ENCODE measurements at places on chromosomes 13 and 19. TPM values are rescaled to one million over a fixed set of nuclear protein-coding genes. Genes with fewer than 3 reads are reported as not detected.

- no peak for DNase-seq
Measured at GRCh38 chr13:33815011-33815550, 2.9 kb upstream of the RFC3 start.

GRCh38 chr13:80400164-80400864, 59.4 kb upstream of the SPRY2 start:
- DNase-seq: no peak

- DNase-seq: peak; percentile 56
Measured at GRCh38 chr13:113997845-113998751, 24.2 kb upstream of the C13orf46 start.

The NOP53 gene
- 497 TPM for polyA plus RNA-seq

The NOTCH3 gene
- 70.8 TPM for polyA plus RNA-seq

- DNase-seq: peak; percentile 36
Measured at GRCh38 chr13:72565893-72566292, 161.5 kb downstream of the MZT1 start.

DNA sequence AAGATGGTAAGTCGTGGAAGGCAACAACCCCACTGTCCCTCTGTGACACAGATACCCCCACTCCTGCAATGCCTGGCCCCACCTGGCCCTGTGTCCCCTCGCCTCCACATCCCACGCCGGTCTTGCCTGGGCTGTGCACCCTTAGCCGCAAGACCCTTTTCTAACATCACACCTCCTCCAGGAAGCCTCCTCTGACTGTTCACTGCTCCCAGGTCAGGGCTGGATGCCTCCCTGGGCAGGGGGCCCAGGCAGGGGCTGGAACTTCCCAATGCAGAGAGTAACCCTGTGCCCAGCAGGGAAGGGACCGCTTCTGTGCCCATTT, 1.3 kb downstream of the FBN3 start:
- no peak for DNase-seq

DNA sequence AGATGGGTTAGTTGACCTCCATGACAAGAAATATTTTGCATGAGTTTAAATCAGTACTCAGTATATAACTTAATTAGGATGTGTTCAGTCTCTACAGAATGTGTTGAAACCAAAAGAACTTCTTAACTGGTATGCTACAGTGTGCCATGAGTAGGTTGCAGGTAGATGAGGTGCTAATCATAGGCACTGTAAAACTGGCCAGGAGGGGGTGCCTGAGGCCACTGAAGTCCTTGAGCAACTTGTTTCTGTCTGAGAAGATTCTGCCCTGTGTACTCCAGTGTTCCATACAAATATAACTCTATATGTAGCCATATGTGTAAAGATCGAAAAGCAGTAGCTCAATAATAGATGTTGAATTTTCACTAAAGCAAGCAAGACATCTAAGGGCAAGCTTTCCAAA, 549.2 kb upstream of the KLF12 start:
- no peak for DNase-seq

GRCh38 chr13:67437244-67437643, 207.1 kb upstream of the PCDH9 start:
- no peak for DNase-seq

DNA sequence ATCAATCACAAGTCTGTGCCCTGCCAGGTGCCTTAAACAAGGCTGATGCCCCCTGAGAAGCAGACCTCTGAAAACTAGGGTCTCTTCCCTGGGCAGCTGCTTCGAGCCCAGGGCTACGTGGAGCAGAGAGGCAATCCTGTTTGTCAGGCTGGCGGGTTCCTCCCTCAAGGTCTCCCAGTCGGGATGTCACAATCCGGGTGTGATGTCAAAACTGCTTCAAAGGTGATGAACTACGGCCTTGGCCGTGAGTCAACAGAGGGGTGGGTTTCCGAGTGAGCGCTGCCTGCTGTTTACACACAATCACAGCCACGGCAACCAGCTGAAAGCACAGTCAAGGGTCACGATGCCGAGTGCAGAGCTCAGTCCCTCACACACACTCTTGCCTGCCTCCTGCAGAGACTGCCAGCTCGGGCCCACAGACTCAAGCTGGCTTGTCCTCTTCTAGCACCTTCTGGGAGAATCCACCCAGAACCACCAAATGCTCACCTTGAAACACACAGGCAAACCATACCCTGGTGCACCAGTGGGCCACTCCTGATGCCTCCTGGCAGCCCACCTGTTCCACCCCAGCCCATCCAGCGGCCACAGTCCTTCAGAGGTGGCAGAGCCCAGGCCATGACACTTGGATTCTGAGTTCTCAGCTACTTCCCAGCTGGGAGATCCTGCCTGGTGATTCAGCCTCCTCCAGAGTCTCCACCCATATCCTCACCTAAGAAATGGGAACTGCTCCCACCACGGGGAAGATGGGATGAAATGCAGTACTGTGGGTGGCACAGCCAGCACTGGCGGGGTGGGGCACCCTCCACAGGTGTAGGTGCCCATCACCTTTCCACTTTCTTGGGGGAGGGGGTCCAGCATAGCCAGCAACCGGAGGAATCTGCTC, 6.8 kb downstream of the ELL start:
- DNase-seq: peak; percentile 71

The SERPINE3 gene
- 0.86 TPM for polyA plus RNA-seq

DNA sequence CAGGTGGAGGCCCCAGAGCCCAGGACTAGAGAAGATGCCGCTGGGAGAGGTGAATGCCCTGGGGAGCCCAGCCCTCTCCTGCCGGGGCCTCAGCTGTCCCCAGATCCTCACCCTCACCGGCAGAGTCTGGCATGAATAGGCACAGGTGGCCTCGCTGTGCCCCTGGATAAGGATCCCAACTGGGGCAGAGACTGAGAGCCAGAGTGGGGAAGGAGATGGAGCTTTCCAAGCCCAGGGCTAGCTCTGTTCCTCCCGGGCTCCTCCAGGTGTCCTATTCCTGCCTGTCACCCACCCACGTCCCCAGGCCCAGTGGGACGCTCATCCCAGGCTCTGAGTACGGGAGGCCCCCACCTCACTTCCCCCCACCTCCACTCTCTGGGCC, 16.5 kb downstream of the PRR36 start:
- DNase-seq: no peak

The TSHZ3 gene
- 31.2 TPM for polyA plus RNA-seq

The TIMM13 gene
- polyA plus RNA-seq: 65.5 TPM

The KLK15 gene
- polyA plus RNA-seq: not detected

- DNase-seq: no peak
Measured at GRCh38 chr19:39590265-39590664, 12.1 kb upstream of the LGALS13 start.

DNA sequence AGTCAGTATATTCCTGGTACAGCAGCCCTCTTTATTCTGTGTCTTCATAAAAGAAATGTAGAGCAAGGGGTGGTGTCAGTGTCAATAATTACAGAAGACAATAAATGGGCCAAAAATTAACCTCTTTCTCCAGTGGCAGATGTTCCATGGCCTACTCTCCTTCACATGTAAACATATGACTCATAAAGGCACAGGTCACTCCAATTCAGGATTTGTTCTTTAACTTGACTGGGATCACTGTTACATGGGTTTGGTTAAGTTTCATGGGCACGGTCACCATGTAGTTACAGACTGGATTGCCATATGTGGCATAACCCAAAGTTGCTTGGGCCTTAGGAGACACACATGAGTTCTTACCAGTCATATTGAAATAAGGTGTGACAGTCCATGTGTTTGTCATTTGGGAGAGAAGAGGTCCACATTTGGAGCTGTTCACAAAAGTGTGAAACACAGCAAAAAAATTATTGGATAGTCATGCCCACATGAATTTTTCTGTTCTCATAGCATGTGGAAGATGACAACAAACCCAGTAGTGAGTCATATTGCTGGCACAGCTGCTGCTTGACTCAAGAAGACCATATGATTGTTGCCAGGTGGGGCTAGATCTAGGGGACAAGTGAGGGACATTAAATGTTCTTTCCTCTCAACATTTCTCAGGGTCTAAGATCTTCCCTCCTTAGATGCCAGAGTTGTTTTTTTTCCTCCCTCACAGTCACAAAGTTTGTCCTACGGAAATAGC, 68.1 kb upstream of the HTR2A start:
- DNase-seq: no peak

DNA sequence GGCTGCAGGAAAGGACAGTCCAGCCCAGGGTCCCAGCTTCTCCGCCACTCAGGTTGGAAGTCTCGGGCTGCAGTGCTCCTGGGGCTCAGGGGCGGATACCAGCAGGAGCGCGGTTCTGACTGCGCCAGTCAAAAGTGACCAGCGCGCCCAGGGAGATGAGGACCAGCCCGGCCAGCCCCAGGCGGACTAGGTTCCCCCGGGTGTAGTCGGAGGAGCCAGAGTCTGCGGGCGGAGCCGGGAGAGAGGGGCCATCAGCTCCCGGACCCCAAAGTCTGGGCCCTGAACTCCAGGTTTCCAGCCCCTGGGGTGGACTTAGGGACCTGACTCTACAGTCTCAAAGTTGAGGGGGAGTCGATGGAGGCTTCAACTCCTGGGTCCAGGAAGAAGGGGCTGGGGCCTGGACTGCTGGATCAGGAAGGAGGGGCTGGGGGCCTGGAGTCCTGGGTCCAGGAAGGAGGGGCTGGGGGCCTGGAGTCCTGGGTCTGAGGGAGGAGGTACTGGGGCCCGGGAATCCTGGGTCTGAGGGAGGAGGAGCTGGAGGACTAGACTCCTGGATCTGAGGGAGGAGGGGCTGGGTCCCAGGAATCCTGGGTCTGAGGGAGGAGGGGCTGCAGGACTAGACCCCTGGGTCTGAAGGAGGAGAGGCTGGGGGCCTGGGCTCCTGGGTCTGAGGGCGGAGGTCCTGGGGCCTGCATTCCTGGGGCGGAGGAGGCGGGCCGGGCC, 5.3 kb downstream of the OSCAR start:
- no peak for DNase-seq

The RGL3 gene
- 52.4 TPM for polyA plus RNA-seq

GRCh38 chr13:40764587-40765403, 6.2 kb downstream of the MRPS31 start:
- no peak for DNase-seq

GRCh38 chr19:33514885-33515551, 6.6 kb downstream of the PEPD start:
- DNase-seq: no peak

- DNase-seq: no peak
Measured at GRCh38 chr13:109790086-109790485, 3.7 kb upstream of the IRS2 start.

DNA sequence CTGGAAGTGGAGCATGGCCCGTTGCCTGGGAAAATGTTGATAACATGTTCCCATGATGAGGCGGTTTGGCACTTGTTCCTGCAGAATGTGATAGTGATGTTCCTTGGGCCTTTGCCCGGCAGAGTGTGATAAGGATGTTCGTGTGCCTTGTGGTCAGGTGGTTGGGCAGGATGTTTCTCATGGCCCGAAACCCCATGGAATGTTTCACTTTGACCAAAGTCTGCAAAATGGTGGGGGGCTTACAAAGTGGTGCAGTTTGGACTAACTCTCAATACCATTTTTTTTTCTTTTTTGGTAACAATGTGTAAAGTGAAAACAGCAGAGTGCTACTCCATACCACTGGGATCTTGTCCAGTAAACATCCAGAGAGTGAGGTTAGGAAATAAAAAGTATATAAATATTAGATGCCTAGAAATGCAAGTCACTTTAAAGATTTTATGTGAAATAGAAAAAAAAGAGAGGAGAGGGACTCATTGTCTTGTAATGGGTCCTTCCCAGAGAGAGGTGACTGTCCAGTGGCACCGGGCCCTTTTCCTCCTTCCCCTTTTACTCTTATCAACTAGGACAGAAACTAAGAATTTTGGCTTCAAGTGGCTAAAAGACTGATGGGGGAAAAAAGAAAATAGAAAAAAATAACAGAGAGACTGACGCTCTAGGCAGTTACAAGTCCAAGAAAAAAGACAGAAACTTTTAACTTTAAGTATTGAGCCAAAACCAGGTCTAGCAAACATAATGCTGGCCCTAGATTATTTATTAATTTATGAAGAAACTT, 5.7 kb downstream of the FPR3 start:
- DNase-seq: peak; percentile 74

GRCh38 chr19:852136-853013, at the start of gene ELANE:
ELANE (plus strand) TSS chr19:852303; CDS start chr19:852329, 26 bp downstream.
- no peak for DNase-seq

- DNase-seq: no peak
Measured at GRCh38 chr13:25840931-25841330, 210.9 kb downstream of the SHISA2 start.
